ENCODE measurements at places on chromosomes 3 and 15.
A peak's percentile ranks its signal among the peaks of the same experiment; 100 is the strongest.

- no peak for DNase-seq
Observed at GRCh38 chr3:185934767-185935464, 2.9 kb downstream of the TRA2B start.

GRCh38 chr3:86990734-86991481 is at the start of gene VGLL3:
VGLL3 (minus strand) TSS chr3:86991149; CDS start chr3:86990743, 406 bp downstream.
- peak; percentile 43 for DNase-seq

GRCh38 chr15:50876989-50877360 is 31.5 kb upstream of the AP4E1 start:
- DNase-seq = peak; percentile 94

DNA sequence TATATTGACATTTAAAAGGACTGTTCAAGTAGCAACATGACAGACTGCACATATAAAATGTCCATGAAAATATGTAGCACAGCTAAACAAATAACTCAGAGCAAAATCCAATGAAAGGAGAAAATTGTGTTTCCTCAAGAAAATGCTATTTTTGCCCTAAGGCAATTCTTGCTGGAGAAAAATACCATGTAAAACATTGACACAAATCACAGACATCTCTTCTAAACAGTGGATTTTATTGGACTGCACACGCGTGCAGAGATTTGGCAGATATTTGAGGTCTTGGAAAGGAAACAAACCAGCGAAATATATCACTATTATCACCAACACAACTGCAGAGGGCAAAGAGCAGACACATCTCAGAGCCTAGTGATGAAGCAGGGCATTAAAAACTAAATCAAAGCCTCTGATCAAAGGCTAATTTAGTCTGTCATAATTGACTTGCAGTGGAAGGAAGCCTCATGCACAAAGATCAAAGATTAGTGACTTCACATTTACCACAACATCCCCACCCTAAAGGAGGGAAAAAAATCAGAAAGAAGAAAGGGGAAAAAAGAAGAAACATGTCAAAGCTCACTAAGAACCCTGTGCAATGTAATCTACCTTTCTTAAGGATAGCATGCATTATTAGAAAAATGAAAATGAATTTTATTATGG is 52.4 kb downstream of the CHL1 start:
- no peak for DNase-seq

- DNase-seq = no peak
Observed at GRCh38 chr3:85560088-85560785, 601.4 kb downstream of the CADM2 start.

- no peak for DNase-seq
Observed at GRCh38 chr3:73573204-73573603, 51.5 kb downstream of the PDZRN3 start.

GRCh38 chr3:145118303-145118702 is 1042.7 kb downstream of the PLOD2 start:
- no peak for DNase-seq

DNA sequence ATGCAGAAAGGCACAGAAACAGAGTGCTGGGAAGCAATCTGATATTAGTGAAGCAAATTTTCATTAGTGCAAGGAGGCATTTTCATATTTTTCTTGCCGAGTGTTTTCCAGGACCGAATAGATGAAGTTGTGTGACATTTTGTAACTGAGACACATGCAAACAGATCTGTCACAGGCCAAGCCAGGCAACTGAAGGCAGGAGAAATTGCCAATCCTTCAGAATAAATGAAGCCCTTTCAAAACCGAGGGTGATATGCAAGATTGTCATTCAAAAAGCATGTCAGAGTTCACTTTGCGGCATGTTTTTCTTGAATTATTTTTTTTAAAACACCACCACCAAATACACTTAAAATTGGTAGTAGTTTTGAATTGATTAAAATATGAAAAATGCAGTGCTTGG is 6.2 kb downstream of the LMOD3 start:
- no peak for DNase-seq

GRCh38 chr15:80059786-80060355 is 395 bp downstream of the ZFAND6 start:
- DNase-seq = no peak

GRCh38 chr3:38141952-38142273 is 3.5 kb downstream of the MYD88 start:
- no peak for DNase-seq

DNA sequence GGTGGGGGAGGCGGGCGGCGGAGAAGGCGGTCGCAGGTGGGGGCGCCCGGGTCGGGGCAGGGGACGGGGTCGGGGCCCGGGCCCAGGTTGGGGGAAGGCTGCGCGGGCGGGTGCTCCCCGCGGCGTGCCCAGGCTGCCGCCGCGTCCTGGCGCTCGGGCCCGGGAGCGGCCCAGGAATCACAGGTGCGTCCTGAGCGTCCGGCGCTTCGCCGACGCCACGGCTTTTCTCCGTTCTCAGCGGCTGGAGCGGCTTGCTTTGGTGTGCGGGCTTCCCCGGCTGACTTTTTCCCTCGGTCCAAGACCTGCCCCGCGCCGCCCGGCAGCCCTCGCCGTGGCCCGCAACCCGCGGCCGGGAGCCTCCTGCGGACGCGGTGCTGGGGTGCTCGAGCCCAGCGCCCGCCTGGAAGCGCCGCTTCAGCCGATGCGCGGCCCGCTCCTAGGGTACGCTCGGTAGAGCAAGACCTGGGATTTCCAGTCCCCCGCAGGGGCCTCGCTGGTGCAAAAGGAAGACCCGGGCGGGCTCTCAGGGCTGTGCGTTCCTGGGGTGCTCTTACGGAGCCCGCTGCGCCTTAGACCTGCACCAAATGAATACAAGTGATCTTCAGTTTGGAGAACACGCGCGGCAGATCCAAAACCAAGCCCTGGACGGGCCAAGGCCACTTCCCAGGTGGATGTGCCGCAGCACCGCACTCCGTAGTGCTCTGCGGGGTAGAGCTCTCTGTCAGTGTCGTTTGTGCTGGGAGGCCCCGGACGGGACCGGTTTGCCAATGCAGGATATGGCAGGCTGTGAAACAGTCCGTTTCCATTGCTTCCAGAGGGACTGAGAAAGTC is 639 bp downstream of the NIPA1 start:
- no peak for DNase-seq

DNA sequence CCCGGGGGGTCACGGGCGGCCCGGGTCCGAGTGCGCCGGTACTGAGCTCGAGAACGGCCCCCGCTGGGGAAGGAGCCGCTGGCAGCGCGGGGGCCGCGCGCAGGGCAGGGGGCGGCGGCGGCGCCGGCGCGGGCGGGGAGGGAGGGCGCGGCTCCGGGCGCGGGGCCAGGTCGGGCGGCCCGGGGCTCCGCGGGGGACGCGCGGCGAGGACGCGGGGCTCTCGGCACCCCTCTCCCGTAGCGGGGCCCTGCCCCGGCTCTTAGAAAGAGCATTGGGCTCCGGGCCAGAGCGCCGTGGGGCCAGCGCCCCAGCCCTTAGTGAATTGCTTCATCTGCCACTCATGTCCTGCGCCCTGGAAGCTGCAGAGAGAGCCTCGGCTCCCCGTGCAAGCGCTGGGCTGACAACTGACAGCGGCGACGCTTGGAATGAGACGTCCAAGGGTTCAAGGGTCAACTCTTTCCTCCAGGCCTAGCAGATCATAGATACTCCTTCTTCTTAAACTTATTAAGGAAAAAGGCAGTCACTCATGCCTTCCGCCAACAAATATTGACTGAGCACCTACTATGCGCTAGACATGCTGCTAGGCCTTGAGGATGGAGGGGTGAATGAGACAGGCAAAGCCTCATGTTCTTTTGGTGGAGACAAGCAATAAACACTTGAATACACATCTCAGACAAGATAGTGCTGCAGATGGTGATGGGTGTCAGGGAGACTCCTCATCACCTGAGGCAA is 140.8 kb downstream of the SMAD6 start:
- no peak for DNase-seq

Measured in HFF-Myc (cell line).